CD4-positive, alpha-beta T cell treated with Interleukin-4 for 4 hours (primary cell): ENCODE measurements at places on chromosomes 12 and 14.

- no peak for DNase-seq
Measured at GRCh38 chr14:35368139-35368460, 36.4 kb downstream of the NFKBIA start.

DNA sequence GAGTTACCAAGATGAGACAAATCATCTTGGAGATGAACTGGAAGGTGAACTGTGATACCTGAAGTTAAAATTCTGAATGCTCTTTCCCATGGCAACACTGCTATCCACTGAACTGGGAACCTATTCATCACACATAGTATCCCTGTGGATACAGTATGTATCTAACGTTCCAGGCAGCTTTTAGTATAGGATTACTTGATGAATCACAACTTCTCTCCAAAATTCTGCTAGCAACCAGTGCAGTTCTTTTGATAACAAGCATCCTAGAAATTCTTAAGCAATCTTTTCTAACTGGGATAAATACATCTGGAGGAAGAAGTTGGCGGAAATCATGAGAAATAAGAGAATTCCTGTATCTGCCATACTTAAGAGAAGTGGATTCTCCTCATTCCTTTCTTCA lies 66.4 kb downstream of the PAWR start:
- no peak for DNase-seq

- DNase-seq, result no peak
Measured at GRCh38 chr14:99212646-99213045, 59.4 kb downstream of the BCL11B start.

GRCh38 chr12:15344561-15344960 lies 22.3 kb downstream of the PTPRO start:
- DNase-seq, result no peak

- DNase-seq, result no peak
Measured at GRCh38 chr12:42853370-42854140, 264.0 kb upstream of the PRICKLE1 start.

- no peak for DNase-seq
Measured at GRCh38 chr12:20455001-20455706, 86.8 kb downstream of the PDE3A start.

DNA sequence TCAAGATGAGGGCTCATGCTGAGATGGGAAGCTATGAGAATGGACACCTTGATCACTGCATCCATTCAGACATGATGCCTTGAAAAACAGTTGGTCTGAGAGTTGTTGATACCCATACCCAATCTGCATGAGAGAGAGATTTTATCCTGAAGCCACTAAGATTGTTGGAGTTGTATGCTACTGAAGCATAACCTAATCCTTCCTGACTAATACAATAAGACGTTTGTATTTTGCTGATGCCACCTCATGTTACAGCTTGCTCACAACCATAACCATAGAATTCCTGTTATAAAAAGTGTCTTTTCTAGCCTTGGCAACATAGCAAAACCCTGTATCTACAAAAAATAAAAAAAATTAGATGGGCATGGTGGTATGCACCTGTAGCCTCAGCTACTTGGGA lies 12.7 kb upstream of the SERPINA1 start:
- DNase-seq, result no peak

DNA sequence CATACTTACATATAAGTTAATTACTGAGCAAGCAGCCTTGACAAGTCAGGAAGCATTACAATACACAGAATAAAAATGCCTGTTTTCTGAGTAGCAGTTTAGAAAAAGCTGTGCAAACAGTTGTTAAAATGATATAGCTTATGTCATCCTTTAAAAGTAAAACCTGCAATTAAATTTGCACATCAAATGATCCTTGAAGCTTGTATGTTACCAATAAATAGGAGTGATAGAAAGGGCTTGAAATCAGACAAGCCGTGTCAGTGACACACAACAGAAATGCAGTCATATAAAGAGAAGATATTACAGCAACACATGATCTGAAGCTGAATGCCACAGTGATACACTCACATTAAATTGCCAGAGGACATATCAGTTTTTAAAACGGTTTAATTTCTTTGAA lies 70.0 kb downstream of the EPS8 start:
- no peak for DNase-seq

GRCh38 chr14:94031161-94031882 lies 5.2 kb downstream of the OTUB2 start:
- DNase-seq, result no peak

GRCh38 chr12:112327209-112327938 lies 54.9 kb downstream of the HECTD4 start:
- no peak for DNase-seq
